RWPE2 (cell line): ENCODE measurements at places on chromosomes 11 and 22.

DNA sequence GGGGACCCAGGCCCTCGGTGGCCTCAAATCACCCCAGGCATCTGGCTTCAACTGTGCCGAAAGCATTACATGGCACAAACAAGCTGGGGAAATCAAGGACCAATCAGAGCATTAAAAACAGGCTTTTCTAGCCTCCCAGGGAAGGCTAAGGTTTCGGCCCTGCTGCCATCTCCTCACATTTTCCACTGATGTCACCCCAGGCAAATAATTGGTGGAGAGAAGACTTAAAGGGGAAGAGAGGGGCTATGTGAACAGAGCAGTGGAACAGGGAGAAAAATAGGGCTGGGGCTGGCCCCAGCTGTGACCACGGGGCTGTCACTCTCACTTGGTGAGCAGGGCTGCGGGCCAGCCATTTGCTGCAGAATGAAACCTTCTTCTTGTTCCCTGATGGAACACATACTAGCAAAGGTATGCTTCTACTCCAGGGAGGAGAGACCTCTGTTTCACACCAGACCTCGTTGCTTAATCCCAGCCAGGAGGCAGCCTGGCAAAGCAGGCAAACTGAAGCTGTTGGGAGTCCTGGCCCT, 581.3 kb downstream of the SOX6 start:
- DNase-seq = no peak
- no peak overlapping the region for H3K27ac ChIP-seq
- no peak overlapping the region for H3K4me3 ChIP-seq
- no peaks in the 10 kb centered on the region for H3K36me3 ChIP-seq
- H3K27me3 ChIP-seq = no peaks in the 10 kb centered on the region
- no peaks in the 10 kb centered on the region for H3K4me1 ChIP-seq

GRCh38 chr11:58058276-58059006, 27.7 kb downstream of the OR6Q1 start:
- H3K4me1 ChIP-seq = peaks cover 3% of the 10 kb centered on the region
- no peak for DNase-seq
- H3K27me3 ChIP-seq = no peaks in the 10 kb centered on the region
- H3K27ac ChIP-seq = peak overlapping the region; percentile 60

DNA sequence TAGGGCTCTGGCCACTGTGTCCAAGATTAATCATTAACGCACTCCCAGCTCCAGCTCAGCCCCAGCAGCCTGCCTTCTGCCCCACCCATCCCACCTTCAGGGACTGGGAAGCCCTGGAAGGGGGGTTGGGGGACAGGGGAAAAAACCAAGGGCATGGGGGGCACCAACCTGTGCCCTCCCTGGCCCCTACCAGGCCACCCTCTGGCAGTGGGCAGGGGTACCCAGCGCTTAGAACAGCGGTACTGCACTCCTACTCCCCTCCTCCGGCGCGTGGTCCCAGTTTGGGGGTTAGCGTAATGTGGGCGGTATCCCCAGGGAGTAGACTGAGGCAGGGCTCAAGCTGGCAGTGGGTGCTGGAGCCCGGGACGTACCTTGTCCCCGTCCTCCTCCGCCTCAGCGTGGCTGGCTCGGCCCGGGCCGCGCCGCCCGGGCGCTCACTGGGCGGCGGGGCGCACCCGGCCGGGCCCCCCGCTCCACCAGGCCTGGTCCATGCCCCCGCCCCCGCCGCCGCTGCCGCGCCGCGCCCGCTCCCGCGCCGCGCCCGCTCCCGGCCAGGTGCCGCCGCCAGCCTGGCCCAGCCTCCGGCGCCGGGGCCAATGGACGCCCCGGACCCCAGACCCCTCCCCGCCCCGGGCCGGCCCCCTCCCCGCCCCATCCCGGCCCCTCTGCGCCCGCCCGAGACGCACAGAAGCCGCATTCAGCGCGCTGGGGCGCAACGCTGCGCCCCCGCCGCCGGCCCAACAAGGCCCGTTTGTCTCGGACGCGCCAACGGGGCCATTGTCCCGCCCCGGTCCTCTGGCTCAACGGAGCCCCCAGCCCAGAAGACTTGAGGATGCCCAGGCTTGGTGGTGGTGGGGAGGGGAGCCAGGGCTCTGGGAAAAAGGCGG, at the start of gene GAL3ST1:
TSS of gene GAL3ST1 (minus strand) at position 571 of the 887 bp plus-strand sequence. CDS start 17,273 bp downstream, outside the sequence.
- H3K4me1 ChIP-seq = no peaks in the 10 kb centered on the region
- DNase-seq = no peak
- H3K27ac ChIP-seq = no peak within 1 kb of the TSS
- H3K4me3 ChIP-seq = no peak within 1 kb of the TSS

- H3K27ac ChIP-seq = no peak overlapping the region
- H3K4me1 ChIP-seq = peaks cover 14% of the 10 kb centered on the region
Observed at GRCh38 chr11:106477776-106478175, 400.3 kb downstream of the AASDHPPT start.

- peaks cover under 1% of the 10 kb centered on the region for H3K27me3 ChIP-seq
- peaks cover 10% of the 10 kb centered on the region; the same call in 1 of the 2 replicates for H3K36me3 ChIP-seq
- peak overlapping the region; percentile 86 for H3K27ac ChIP-seq
- peak; percentile 76 for DNase-seq
Observed at GRCh38 chr11:64305691-64306562, 603 bp downstream of the ESRRA start.

- DNase-seq = no peak
- peaks cover 6% of the 10 kb centered on the region for H3K4me1 ChIP-seq
- H3K27ac ChIP-seq = no peak overlapping the region
- H3K27me3 ChIP-seq = no peaks in the 10 kb centered on the region
- no peak overlapping the region for H3K4me3 ChIP-seq
Observed at GRCh38 chr11:133925756-133926155, 31.0 kb downstream of the IGSF9B start.

GRCh38 chr11:68082481-68082880, 38.7 kb downstream of the CHKA start:
- H3K27ac ChIP-seq = no peak overlapping the region
- H3K4me3 ChIP-seq = no peak overlapping the region
- no peaks in the 10 kb centered on the region for H3K36me3 ChIP-seq
- DNase-seq = no peak
- H3K27me3 ChIP-seq = no peaks in the 10 kb centered on the region

DNA sequence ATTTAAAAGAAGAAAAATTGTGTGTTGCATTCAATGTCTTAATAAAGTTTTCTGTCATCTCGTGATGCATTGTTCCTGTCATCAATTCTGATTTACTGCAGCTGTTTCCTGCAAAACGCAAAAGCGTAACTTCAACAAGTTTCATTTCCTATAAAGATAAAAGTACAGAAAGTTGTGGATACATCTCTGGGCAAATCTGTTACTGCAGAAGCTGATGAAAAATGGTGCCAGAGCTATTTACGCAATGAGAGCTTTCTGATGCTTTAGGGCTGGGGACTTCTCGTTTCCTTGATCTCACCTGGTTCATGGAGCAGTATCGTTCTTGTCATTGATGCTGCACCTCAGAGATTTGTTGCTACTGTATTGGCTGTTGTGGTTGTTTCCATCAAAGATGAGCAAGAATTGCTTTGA, 15.5 kb upstream of the MS4A12 start:
- DNase-seq = no peak
- no peak overlapping the region for H3K27ac ChIP-seq
- no peak overlapping the region for H3K4me3 ChIP-seq
- H3K4me1 ChIP-seq = no peaks in the 10 kb centered on the region
- no peaks in the 10 kb centered on the region for H3K36me3 ChIP-seq

GRCh38 chr22:50209893-50210292, 9.1 kb downstream of the SELENOO start:
- no peak overlapping the region for H3K27ac ChIP-seq
- no peaks in the 10 kb centered on the region for H3K27me3 ChIP-seq
- no peak overlapping the region for H3K4me3 ChIP-seq
- H3K36me3 ChIP-seq = peaks cover 74% of the 10 kb centered on the region
- DNase-seq = no peak

- no peak overlapping the region for H3K4me3 ChIP-seq
- H3K4me1 ChIP-seq = no peaks in the 10 kb centered on the region
- H3K36me3 ChIP-seq = no peaks in the 10 kb centered on the region
- no peak for DNase-seq
- H3K27ac ChIP-seq = no peak overlapping the region
Observed at GRCh38 chr11:115279813-115280761, 224.1 kb downstream of the CADM1 start.

- H3K36me3 ChIP-seq = 0 out of 2 replicates have a peak, but pooled peaks cover 3% of the 10 kb centered on the region
- H3K4me1 ChIP-seq = no peaks in the 10 kb centered on the region
- H3K27me3 ChIP-seq = no peaks in the 10 kb centered on the region
Observed at GRCh38 chr11:28243581-28243980, 135.4 kb downstream of the METTL15 start.

DNA sequence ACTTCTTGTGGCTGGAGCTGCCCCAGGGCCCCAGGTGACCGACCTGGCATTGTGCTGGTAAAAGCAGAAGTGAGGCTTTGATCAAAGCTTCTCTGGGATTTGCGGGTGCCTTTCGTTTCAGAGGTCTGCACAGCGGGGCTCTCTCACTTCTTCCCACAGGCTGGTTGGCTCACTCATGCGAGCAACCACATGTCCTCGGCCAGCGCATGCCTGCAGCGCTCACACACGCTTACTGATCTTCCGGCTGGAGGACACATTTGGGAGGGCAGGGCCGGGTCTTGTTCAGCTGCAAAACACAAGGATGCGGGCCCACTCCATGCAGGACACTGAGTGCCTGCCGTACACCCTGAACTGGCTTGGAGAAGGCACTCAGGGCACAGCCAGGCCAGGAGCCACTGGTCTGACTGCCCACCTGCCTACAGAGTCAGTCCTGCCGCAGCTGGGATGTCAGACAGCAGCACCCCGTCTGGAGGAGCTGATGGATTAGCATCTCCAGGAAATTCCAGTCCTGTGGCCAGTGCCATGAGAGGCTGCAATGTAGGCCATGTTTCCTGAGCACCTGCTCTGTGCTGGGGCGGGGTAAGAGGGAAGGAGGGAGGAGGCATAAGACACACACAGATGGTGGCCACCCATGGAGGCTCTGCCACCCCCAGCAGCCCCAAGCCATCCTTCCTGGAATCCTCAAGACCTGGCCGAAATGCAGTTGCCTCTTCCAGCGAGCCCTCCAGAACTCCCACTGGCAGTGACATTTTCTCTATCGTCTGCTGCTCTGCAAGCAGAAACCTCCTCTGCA, 1383.2 kb downstream of the BRD1 start:
- DNase-seq = no peak
- H3K27ac ChIP-seq = no peak overlapping the region
- no peaks in the 10 kb centered on the region for H3K27me3 ChIP-seq
- H3K36me3 ChIP-seq = no peaks in the 10 kb centered on the region
- H3K4me1 ChIP-seq = no peaks in the 10 kb centered on the region

DNA sequence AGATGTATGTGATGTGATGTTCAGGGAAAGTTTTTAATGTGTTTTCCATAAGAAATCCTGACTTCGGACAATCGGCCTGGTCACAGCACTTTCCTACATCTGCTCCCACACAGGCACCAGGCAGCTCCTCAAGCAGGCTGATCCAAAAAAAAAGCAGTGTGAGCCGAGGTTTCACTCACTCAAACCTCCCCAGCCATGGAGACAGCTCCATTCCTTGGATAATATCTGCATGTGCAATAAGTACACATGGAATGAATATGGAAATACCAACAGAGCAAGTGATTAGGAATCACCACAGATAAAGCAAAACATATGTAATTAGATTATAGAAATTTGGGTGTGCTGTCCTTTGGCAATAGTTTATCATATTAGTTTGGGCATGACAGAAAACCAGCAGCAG, 88.8 kb upstream of the API5 start:
- no peaks in the 10 kb centered on the region for H3K4me1 ChIP-seq
- H3K27ac ChIP-seq = no peak overlapping the region
- no peaks in the 10 kb centered on the region for H3K27me3 ChIP-seq
- DNase-seq = no peak
- no peaks in the 10 kb centered on the region for H3K36me3 ChIP-seq

DNA sequence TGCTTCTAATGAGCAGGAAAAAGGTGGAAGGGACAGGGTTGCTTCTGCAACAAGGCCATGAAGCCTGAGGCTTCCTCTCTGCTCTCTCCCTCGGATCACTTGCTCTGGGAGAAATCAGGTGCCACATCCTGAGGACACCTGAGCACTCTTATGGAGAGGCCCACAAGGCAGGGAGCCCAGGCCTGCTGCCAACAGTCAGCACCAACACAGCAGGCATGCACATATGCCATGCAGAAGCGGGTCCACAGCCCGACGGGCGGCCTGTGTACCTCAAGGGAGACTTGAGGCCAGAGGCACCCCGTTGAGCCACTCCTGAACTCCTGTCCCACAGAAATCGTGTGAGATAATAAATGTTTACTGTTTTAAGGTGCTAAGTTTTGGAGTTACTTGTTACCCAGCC, 9.5 kb downstream of the TTLL12 start:
- no peak overlapping the region for H3K4me3 ChIP-seq
- peak; percentile 17 for DNase-seq
- H3K27me3 ChIP-seq = no peaks in the 10 kb centered on the region
- no peaks in the 10 kb centered on the region for H3K4me1 ChIP-seq
- H3K36me3 ChIP-seq = peaks cover 74% of the 10 kb centered on the region
- no peak overlapping the region for H3K27ac ChIP-seq

DNA sequence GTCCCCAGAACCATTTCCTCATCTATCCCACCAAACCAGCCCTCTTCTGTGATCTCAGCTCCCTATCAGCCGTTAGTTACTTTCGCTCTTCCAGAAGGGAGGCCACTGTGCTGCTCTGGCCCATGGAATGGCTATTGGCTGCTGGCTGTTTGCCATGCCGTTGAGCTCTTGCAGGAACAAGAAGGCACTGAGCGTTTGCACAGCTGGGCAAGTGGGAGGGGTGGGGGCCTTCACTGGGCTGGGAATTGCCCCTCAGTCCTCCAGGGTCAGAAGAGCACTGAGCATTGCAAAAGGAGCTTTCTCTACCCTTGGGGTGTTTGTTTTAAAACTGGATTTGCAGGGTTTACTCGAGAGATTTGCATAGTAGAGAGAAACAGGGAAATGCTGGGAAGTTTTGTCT, 129.0 kb upstream of the PARVA start:
- H3K4me3 ChIP-seq = no peak overlapping the region
- peaks cover 27% of the 10 kb centered on the region for H3K4me1 ChIP-seq
- H3K27me3 ChIP-seq = no peaks in the 10 kb centered on the region
- H3K36me3 ChIP-seq = peaks cover 91% of the 10 kb centered on the region

DNA sequence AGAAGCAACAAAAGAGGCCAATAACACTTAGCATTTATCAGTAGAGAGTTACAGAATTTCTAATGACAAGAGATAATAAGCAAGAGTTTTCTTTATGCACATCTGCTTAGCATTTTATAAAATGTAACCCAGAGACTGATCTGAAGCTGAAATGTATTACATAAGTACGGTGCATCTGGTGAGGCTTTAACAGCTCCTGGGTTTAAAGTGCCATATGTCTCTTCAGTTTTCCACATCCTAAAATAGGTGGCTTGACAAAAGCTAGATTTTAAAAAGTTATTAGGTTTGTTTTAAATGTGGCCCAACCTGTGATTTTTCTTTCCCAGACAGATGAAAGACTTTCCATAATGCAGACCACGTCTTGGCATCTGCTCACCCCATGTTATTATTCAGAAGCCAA, 620.7 kb upstream of the ARHGAP42 start:
- no peak overlapping the region for H3K27ac ChIP-seq
- DNase-seq = no peak
- H3K36me3 ChIP-seq = no peaks in the 10 kb centered on the region
- H3K4me3 ChIP-seq = no peak overlapping the region
